ENCODE measurements at places on chromosomes 4 and X.

- DNase-seq = no peak
Observed at GRCh38 chrX:50098241-50098640, 102.6 kb downstream of the AKAP4 start.

DNA sequence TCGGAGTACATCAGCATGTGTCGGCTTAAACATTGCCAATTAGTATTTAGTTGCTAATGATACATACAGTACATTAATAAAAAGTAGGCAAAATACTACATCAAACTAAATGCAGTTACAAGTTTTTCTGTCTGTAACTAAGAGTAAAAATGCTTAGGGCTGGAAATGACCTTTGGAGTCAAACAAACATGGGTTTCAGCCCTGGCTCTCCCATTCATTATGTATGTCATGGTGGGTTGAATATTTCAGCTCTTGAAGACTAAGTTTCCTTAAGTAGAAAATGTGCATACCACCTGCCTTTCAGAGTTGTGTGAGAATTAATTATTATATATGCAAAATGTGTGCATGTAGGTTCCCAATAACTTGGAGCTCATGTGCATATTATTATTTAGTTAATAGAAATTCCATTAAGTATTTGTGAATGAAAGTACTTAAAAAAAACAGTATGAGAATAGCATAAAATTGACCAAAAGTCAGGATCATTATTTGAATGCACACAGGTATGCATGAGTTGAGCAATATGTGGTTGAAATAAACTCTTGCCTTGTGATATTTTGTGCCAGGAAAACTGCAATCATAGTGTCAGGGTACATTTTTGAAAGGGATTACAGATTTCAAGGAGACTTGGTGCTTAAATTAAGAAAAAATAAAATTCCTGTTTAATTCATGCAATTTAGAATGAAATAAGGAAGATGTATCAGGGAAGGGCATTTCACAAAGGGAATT is 2048.7 kb downstream of the PCDH7 start:
- no peak for DNase-seq

GRCh38 chrX:130211415-130212186 is 39.8 kb downstream of the RAB33A start:
- no peak for DNase-seq

GRCh38 chr4:4402966-4403365 is 16.1 kb downstream of the NSG1 start:
- DNase-seq = no peak

DNA sequence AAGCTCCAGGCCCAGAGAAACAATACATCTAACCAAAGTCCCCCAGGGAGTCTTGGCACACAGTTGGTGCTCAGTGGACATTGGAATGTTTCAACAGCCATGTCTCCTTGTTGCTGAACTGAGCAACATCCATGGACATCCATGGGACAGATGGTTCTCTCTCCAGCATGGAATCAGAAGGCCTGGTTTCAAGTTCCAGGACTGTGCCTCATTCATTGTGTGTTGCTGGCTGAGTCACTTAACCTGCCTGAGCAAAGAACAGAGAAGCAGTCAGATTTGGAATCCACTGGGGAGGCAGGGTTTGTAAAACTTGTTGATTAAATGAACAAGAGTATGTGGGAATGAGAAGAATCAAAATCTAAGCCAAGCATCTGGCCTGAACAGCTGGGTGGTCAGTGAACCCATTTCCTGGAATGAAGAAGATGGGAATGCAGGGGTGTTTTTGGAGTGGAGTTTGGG is 147.9 kb downstream of the CHIC2 start:
- DNase-seq = no peak

GRCh38 chr4:118158763-118159375 is 124.6 kb downstream of the NDST3 start:
- no peak for DNase-seq

- no peak for DNase-seq
Observed at GRCh38 chr4:183342541-183343533, 20.6 kb upstream of the CLDN24 start.

DNA sequence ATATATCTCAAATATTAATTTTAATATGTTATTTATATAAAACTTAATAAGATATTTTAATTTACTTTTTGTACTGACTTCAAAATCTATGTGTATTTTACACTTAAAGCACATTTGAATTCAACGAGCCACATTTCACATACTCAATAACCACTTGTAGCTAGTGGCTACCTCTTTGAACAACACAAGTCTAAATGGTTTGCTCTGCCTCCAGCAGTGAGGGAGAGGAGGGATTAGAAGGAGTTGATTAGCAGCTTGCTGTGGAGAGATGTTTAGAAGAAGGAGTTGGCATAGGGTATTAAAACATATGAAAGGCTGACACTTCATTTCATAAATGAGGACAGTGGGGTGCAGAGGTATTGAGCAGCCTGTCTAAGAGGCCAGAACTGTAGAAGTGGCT is 124.0 kb downstream of the ARHGAP24 start:
- no peak for DNase-seq

DNA sequence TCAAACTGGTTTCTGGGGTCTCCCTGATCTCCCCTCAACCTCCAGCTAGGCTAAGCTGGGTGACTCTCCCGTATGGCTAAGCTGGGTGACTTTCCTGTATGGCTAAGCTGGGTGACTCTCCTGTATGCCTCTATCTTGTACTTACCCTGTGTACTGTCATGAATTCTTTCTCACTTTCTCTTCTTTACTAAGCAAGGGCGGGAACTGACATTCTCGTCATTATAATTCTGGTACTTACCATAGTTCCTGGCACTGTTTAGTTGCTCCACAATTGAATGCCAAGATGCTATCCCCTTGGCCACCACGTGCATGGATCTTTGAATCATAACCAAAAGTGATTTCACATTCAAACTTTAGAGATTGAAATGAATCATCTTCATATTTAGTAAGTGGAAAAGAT is 8.8 kb downstream of the INTU start:
- DNase-seq = no peak

GRCh38 chr4:124641715-124642381 is 70.7 kb downstream of the ANKRD50 start:
- peak; percentile 1 for DNase-seq

DNA sequence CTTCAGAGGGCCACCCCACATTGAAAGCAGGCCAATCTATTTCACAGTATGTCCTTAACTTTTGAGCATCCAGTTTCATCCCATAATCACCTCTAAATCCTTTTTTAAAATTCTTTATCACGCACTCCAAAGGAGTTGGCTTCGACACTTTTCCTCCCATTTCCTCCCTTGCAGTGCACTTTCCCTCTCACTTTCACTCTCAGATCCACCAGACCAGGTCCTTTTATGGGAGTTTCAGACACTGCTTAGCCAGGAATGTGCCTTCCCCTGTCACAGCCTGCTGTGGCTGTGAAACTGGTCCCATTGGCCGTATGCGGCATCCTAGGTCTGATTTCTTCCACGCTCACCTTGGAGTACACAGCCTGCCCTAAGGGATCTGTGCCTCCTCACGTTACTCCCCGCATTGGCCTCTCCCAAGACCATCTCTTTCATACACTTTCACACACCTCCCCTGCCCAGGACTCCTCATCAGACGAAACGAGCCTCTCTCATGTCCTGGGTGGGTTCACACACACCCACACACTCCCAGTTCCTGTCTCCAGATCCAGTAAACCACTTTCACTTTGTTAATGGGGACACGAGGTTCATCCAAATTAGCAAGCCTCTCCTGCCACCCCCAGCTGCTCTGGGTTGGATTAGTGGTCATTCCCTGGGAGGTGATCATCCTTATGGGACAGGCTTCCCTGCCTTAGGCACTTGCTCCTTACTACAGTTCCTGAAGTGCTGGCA is 10.0 kb upstream of the RHOXF2B start:
- no peak for DNase-seq

GRCh38 chr4:131084997-131085396 is 1989.0 kb downstream of the C4orf33 start:
- DNase-seq = no peak

DNA sequence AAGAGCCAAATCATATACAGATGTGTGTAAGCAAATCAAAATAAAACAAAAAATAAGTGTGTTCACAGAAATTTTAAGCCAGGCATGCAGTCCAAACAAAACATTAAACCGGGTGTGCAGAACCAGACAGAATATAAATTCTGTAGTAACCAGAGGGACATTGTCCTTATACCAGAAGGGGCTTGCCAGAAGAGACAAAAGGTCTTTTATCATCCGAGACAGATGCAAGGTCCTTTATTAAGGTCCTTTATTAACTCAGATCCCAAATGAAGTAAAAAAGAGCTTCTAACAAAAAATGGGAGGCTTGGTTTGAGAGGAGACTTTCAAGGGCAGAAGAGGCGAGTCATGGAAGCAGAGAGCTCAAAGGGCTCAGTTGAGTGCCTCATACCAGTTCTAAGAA is 59.2 kb downstream of the RGS12 start:
- DNase-seq = no peak

GRCh38 chrX:20215565-20215964 is 51.1 kb downstream of the RPS6KA3 start:
- no peak for DNase-seq

- DNase-seq = no peak
Observed at GRCh38 chrX:103369479-103369878, 6.9 kb upstream of the BEX3 start.

GRCh38 chr4:109432203-109432602 is 1.4 kb upstream of the SEC24B start:
- DNase-seq = no peak

DNA sequence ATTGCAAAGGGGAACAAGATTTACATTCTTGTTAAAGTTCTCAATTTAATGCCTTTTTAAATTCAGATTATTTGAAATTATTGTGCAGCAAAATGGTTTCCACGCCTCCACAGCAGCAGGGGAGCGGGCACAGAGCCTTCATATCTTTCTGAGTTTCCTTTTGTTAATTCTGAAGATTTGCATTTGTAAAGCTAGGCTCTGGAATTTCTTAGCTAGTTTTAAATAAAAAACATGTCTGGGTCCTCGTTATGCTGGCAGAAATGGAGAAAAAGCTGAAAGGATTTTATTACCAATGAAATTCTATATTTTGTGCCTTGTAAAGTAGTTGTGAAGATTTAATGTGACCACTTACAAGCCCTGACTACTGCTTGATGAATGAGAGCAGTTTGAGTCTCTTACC is 40.8 kb upstream of the MAGED1 start:
- DNase-seq = no peak
